ENCODE measurements at places on chromosomes 13 and 19. TPM values are rescaled to one million over a fixed set of nuclear protein-coding genes. Genes with fewer than 3 reads are reported as not detected.

DNA sequence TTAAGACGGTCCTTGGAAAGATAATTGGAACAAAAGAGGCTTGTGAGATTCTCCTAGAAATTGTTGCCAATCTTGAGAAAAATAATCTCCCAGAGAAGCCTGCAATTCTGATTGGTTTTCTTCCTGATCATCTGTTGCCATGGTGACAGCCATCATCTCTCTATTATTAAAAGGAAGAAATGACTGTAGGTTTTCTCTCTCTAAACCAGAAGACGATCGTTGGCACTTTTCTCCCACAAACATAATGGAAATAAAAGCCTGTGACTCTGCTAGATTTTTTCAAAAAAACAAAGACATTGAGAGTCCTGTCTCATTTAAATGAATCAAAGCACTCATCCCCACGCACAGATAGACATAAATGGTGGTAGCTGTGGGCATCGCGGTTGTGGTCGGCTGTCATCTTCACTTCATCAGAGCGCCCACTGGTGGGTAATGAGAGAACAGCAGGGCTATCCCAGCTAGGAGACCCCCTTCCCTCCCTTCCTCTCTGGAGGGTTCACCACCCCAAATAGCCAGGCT is 21.7 kb upstream of the CALM3 start:
- DNase-seq, result no peak

- no peak for DNase-seq
These were observed 232.9 kb downstream of the FOXO1 start for GRCh38 chr13:40433577-40433976.

GRCh38 chr13:78046331-78046730 is 127.7 kb upstream of the EDNRB start:
- DNase-seq, result no peak

DNA sequence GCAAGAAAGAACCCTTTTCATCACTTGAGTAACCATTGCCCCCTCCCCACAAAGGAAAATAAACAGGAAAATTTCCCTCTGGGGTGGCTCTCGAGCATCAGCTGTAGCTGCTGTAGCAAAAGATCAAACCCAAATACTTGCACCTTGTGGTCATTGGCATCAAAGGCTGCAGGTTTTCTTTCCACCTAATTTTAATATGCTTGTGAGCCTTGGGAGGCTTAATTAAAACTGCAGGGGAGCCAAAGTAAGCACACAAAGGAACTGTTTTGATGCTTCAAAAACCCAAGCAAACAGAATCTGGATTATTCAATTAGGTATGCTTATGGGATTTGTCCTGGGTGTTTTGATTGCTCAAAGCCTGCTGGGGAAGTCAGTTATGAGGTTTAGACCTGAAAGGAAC is 119.5 kb downstream of the SHISA2 start:
- DNase-seq, result no peak

DNA sequence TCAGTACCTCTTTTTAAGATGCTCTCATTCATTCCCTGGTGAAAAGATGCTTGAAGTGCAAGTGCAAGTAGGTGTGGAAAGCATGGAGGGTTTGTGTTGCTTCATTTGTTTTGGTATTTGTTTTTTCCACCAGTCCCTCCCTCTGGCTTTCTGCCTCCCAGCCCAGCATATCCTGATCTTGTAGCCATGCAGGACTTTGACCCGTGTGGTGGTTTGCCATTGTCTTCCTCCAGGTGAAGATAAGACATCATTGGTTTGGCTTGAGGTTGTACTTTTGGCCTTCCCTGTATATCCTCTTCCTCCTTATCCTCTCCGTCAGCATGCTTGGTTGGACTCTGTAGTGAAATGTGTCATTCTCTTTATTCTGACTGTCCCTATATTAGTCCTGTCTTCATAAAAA is 9.1 kb downstream of the SPINT2 start:
- DNase-seq, result no peak

DNA sequence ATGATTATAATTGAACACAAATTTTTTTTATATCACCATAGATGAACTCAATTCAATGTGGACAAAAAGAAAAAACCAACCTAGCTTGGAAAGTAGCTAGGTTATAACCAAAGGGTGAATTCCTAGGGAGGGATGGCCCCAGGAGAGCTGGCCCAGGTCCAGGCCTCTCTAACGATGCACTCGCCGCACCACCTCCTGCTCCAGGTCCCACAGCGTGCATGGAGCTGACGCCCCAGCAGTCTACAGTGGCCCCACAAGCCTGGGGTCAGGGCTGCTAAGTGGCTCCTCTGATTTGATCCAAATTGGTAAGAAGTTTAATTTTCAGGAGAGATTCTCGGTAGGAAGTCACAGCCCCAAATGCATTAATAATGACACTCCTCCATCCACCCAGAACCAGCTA is 48.8 kb downstream of the TSHZ3 start:
- no peak for DNase-seq

DNA sequence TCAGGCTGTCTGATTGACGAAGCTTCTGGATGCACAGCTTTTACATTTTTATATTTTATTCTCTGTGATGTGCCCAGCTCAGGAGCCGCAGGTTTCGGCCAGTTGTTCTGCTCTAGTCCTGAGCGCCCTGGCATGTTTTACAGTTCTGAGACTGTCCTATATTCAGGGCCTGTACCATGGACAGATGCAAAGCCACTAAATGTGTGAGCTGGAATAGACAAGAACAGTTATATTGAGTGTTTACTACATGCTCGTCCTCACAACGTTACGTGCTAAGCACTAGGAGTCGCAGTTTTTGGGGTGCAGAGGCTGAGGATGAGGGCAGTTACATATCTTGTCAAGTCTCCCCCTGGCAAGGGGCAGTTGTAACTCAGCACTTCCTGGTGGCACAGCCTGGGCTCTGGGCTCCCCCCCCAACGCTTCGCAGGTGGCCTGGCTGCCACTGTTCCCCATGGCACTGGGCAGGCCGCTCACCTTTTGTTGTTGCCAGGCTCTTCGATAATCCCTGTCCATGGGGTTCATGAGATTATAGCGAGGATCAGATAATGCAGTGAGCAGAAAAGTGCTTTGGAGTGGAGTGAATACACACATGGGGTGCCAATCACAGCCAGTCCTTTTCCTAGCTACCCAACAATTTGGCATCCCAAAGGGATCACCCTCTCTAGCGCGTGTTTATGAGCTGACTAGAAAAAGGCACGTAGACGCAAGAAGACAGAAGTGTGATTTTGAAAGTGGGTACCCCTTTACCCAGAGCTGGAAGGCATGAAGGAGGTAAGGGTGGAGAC is 23.5 kb downstream of the ARL11 start:
- DNase-seq, result no peak

DNA sequence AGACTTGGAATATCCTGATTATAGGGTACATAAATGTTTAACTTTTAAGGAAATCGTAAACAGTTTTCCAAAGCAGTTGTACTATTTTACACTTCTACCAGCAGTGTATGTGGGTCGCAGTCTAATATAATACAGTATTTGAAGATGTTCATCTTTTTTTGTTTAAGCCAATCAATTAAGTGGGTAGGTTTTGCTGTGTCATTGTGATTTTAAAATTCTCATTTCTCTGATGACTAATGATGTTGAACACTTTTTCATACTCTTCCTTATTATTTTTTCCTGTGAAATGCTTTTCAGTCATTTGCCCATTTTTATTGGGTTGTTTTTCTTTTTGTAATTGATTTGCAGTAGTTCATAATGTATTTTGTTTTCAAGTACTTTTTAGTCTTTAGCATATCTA is 2689.7 kb downstream of the PCDH9 start:
- no peak for DNase-seq

- DNase-seq, result no peak
These were observed 21.9 kb downstream of the IPO5 start for GRCh38 chr13:97975280-97975847.

GRCh38 chr13:50441130-50441529 is 402.4 kb downstream of the DLEU7 start:
- no peak for DNase-seq

DNA sequence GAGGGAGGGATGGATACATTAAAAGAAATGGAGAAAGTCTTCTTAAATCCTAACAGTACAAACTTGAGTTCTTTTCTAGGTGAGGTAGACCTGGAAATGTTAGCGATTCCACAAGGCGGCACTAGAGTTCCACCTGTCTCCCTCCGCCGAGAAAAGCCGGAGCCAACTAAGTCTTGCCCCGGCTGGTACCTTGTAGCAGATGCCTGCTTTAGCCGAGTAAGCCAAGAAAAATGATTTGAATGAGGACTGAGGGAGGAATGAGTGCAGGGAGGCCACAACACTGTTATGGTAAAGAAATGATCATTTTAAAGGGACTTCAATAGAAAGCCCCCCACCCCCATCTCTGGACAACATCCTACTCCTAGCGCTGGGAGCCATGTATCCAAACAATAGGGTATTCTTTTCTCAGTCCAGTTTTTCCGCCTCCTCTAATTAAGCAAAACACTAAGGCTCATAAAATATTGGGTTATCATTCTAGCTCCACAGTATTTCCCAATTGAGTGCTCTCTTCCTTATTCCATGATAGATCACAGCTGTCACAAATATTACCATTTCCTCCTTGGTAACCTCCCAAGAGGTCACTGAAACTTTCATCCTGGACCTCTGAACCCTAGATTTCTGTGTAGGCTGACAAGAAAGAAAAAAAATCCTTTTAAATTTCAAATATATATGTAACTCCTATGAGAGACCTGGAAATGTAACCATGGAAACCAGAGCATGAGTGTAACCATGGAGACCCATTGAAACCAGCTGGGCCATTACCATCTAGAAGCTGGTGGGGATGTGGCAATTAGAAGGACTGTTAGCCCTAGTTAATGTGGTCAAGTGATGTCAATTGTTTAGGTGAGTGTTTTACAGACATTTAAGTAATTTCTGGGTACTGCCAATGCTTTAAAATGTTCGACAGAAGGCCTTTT is 58.3 kb downstream of the GPALPP1 start:
- DNase-seq, result peak; percentile 51

- DNase-seq, result no peak
These were observed 4.3 kb downstream of the OR7A5 start for GRCh38 chr19:14830702-14831101.

- DNase-seq, result no peak
These were observed 123.4 kb downstream of the NUFIP1 start for GRCh38 chr13:44865722-44866410.

DNA sequence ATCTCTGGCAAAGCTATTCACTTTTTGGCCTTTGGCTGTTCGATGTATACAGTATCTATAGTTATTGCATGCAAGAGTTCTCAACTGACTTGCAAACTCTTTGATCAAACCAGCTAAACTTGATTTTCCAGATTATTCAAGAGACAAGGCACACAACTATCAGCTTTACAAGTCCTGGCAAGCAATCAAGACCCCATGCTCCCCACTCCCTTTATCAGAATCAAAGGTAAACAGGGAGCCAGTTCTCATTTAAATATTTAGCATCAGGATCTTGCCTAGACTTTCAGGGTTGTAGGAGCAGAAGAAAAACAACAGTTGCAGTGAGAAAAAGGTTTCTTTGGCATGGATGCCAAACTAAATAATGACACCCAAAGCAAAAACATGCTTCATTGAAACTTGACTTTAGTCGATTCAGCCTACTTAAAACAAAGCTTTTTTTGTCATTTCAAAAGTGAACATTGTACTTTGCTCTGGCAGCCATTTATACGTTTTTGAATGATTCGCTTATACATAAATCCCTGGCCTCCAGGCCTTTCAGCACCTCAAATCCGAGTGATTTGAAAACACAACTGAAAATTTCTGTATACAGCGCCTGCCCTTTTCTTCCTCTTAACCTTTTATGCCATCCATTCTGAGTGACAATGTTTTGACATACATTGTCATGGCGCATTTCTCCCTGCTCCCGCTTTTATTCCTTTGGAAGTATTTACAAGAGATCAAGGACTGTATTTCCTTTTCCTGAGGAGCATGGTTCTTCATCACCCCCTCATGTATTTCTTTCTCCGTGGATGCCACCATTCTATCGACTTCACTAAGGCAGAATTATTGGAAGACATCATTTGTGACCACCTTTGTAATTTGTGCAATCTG is 340.8 kb downstream of the KLF5 start:
- peak; percentile 1 for DNase-seq

GRCh38 chr19:48541813-48542212 is 10.2 kb upstream of the SULT2B1 start:
- no peak for DNase-seq

DNA sequence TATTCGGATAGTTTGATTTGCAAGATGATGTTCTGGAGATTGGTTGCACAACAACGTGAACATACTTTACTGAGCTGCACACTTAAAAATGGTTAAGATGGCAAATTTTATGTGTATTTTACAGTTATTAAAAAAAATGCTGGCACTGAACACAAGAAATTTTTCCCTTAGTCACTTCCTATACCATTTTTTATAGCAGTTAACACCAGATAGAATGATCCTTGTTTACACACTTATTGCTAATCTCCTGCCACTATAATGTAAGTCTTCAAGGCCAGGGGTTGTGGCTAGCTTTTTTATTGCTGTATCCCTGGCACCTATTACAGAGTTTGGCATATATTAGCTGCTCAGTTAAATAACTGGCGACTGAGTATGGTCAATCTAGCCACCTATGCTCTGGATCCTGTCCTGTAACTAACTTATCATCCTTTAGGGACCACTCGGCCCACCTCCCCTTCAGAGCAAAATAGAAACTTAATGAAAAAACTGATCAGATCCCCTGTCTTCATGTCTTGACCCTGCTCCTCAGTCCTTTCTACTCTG is 2.0 kb upstream of the EBPL start:
- DNase-seq, result no peak

- DNase-seq, result peak; percentile 98
These were observed 17.0 kb upstream of the PIK3R2 start for GRCh38 chr19:18135712-18136584.

TUBB4A gene
- polyA plus RNA-seq, result 0.21 TPM

NTF4 gene
- not detected for polyA plus RNA-seq

TTYH1 gene
- polyA plus RNA-seq, result 6.9 TPM

MTRF1 gene
- 21.6 TPM for polyA plus RNA-seq

FCHO1 gene
- 3.1 TPM for polyA plus RNA-seq
